ENCODE measurements at places on chromosomes 5 and 9. TPM values are rescaled to one million over a fixed set of nuclear protein-coding genes. Genes with fewer than 3 reads are reported as not detected.

POC5 gene
- 9.1 TPM for total RNA-seq

SH3GLB2 gene
- total RNA-seq: 88.4 TPM

ITGA2 gene
- total RNA-seq: 17.7 TPM

RAI14 gene
- 79.6 TPM for total RNA-seq

ADGRD2 gene
- not detected for total RNA-seq

DNA sequence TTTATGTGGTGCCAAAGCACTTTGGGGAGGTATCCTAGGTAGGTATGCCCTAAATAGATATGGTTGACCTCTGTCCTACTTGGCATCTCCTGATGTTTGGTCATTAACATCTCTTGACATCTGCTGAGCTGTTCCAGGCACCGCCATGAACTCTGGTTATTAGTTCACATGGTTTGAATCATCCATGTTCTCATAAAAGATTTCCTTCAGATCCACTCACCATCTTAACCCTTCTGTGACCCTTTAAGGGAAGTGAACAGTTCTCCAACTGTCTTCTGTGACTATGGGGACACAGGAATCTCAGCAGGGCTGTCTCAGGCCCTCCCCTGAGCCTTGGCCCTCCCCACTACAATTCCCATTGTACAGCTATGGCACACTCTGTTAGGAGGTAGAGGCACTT, 167.7 kb downstream of the CDH6 start:
- H3K27me3 ChIP-seq: no peaks in the 10 kb centered on the region
- H3K27ac ChIP-seq: no peak overlapping the region
- no peaks in the 10 kb centered on the region for H3K36me3 ChIP-seq
- DNase-seq: no peak
- no peaks in the 10 kb centered on the region for H3K4me1 ChIP-seq
- no peak overlapping the region for H3K4me3 ChIP-seq

DNA sequence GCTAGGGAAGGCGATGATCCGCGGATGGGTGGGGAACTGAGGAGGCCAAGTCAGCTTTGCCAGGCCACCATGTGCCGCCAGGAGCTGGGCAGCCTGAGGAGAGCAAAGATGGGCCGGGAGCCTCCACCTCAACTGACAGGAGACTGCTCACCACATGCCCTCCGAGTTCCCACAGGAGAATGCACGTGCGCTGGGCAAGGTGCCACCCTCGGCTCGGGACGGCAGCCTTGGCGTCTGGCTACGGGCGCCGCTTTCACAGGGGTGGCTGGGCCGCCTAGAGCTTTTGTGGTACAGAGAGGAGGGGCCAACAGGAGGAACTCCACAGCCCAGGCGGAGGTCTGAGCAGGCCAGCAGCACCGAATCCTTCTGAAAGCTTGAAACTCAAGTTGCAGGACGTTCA, 5.3 kb upstream of the TBC1D9B start:
- no peaks in the 10 kb centered on the region for H3K36me3 ChIP-seq
- no peak for DNase-seq
- H3K4me1 ChIP-seq: peaks cover 17% of the 10 kb centered on the region
- no peaks in the 10 kb centered on the region for H3K27me3 ChIP-seq
- no peak overlapping the region for H3K27ac ChIP-seq
- no peak overlapping the region for H3K4me3 ChIP-seq

DNA sequence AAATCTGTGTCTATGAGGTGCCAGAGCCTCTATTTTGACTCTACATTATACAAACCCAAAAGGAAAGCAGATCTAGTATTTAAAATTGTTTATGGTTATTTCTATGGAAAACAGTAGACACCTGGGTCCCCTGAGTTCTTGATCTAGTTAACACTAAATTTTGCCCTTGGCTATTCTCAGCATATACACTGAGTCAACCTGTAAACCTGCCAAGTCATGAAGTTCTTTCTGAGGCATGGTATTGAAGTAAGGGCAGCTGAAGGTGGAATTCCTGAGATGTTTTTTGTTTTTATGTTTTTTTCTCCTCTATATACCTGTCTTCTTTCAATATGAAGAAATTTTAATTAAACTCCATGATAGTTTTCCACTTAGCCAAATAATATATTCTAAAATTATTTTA, 120.2 kb downstream of the PDE4D start:
- no peaks in the 10 kb centered on the region for H3K27me3 ChIP-seq
- H3K27ac ChIP-seq: no peak overlapping the region
- H3K4me3 ChIP-seq: no peak overlapping the region

- no peak overlapping the region for H3K27ac ChIP-seq
- no peaks in the 10 kb centered on the region for H3K27me3 ChIP-seq
- DNase-seq: no peak
- no peaks in the 10 kb centered on the region for H3K4me1 ChIP-seq
- no peaks in the 10 kb centered on the region for H3K36me3 ChIP-seq
- no peak overlapping the region for H3K4me3 ChIP-seq
Observed at GRCh38 chr5:60613826-60614225, 86.1 kb downstream of the DEPDC1B start.

DNA sequence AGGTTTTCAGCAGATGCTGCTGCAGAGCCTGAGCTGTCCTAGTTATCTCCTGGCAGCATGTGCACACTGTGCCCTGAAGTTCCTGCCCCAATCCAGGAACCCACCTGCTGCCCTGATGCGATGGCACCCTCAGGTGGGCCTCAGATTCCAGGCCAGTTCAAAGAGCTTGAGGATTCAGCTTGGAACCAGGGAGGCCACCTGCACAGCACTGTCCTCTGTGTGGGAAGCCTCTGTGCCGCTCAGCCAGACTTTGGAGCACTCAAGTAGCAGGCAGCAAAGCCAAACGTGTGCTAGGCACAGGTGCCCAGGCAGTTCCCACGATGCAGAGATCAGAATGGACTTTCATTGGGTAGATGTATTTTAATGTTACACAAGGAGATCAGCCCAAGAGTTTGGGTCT, 132.8 kb upstream of the RAPGEF1 start:
- H3K4me1 ChIP-seq: peaks cover 4% of the 10 kb centered on the region
- H3K27ac ChIP-seq: no peak overlapping the region
- no peaks in the 10 kb centered on the region for H3K27me3 ChIP-seq
- H3K4me3 ChIP-seq: no peak overlapping the region
- no peaks in the 10 kb centered on the region for H3K36me3 ChIP-seq

- peaks cover 12% of the 10 kb centered on the region for H3K36me3 ChIP-seq
- no peak overlapping the region for H3K27ac ChIP-seq
- peaks cover 8% of the 10 kb centered on the region for H3K4me1 ChIP-seq
- H3K4me3 ChIP-seq: no peak overlapping the region
- H3K27me3 ChIP-seq: no peaks in the 10 kb centered on the region
- no peak for DNase-seq
Observed at GRCh38 chr9:100448266-100448665, 21.3 kb downstream of the MSANTD3 start.

- H3K27me3 ChIP-seq: no peaks in the 10 kb centered on the region
- H3K36me3 ChIP-seq: no peaks in the 10 kb centered on the region
- H3K4me1 ChIP-seq: no peaks in the 10 kb centered on the region
- no peak overlapping the region for H3K27ac ChIP-seq
- H3K4me3 ChIP-seq: no peak overlapping the region
- DNase-seq: no peak
Observed at GRCh38 chr5:101977729-101978345, 318.2 kb downstream of the SLCO4C1 start.

- no peaks in the 10 kb centered on the region for H3K36me3 ChIP-seq
- no peaks in the 10 kb centered on the region for H3K27me3 ChIP-seq
- peaks cover 5% of the 10 kb centered on the region for H3K4me1 ChIP-seq
- no peak for DNase-seq
Observed at GRCh38 chr9:16214677-16215352, 655.7 kb downstream of the BNC2 start.

- DNase-seq: no peak
- H3K4me1 ChIP-seq: peaks cover 3% of the 10 kb centered on the region
- H3K36me3 ChIP-seq: peaks cover 64% of the 10 kb centered on the region
Observed at GRCh38 chr5:34826347-34826746, 12.6 kb upstream of the TTC23L start.

DNA sequence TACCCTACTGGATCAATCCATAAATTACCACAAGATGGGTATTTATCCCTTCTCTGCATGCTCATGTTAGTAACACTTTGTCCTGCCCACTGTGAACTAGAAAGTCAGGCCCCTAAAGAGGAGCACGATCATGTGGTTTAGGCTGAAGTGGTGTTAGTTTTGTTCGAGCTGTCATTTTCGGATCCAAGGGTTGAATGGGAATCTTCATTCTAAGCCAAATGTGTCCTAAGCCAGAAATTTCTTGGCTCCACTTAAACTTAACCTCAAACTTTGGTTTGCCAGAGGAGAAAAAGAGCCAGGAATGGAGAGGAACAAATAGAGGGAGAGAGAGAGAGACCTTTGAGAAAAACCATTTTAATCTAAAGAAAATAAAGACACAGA, 837.7 kb upstream of the ZNF608 start:
- H3K36me3 ChIP-seq: no peaks in the 10 kb centered on the region
- DNase-seq: no peak
- H3K27me3 ChIP-seq: no peaks in the 10 kb centered on the region
- H3K27ac ChIP-seq: no peak overlapping the region

- DNase-seq: no peak
- H3K4me3 ChIP-seq: no peak overlapping the region
- H3K36me3 ChIP-seq: no peaks in the 10 kb centered on the region
- no peaks in the 10 kb centered on the region for H3K4me1 ChIP-seq
- H3K27me3 ChIP-seq: no peaks in the 10 kb centered on the region
Observed at GRCh38 chr5:136726506-136726905, 361.2 kb upstream of the TRPC7 start.

- H3K36me3 ChIP-seq: no peaks in the 10 kb centered on the region
- no peaks in the 10 kb centered on the region for H3K27me3 ChIP-seq
- peaks cover 9% of the 10 kb centered on the region for H3K4me1 ChIP-seq
- H3K27ac ChIP-seq: no peak overlapping the region
Observed at GRCh38 chr5:74152625-74153254, 487.8 kb downstream of the ENC1 start.

- no peak overlapping the region for H3K4me3 ChIP-seq
- no peak overlapping the region for H3K27ac ChIP-seq
- H3K27me3 ChIP-seq: no peaks in the 10 kb centered on the region
- peaks cover 3% of the 10 kb centered on the region for H3K4me1 ChIP-seq
- no peak for DNase-seq
Observed at GRCh38 chr5:168219515-168220410, 71.7 kb upstream of the WWC1 start.

DNA sequence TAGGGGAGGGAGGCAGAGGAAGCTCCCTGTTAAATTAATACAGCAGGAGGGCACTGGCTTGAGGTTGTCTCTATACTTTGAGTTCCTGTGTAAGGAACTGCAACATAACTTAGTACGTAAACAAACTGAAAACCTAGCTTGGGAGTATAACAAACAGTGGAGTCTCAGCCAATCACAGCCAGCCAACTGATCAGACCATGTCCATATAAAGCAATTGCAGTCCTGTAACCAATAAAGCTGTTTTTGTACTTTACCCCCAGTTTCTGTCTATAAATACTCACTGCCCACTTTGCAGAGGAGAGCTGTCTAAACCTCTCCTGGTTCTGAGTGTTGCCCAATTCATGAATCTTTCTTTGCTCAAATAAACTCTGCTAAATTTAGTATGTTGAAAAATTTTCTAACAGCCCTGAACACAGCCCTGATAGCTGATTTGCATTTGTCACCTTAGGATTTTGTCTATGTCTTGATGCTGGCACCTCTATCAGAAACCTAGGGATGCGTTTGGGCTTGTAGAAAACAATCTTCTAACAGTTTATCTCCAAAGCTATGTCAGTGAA, 39.9 kb downstream of the GDNF start:
- no peaks in the 10 kb centered on the region for H3K4me1 ChIP-seq
- H3K27me3 ChIP-seq: no peaks in the 10 kb centered on the region

DNA sequence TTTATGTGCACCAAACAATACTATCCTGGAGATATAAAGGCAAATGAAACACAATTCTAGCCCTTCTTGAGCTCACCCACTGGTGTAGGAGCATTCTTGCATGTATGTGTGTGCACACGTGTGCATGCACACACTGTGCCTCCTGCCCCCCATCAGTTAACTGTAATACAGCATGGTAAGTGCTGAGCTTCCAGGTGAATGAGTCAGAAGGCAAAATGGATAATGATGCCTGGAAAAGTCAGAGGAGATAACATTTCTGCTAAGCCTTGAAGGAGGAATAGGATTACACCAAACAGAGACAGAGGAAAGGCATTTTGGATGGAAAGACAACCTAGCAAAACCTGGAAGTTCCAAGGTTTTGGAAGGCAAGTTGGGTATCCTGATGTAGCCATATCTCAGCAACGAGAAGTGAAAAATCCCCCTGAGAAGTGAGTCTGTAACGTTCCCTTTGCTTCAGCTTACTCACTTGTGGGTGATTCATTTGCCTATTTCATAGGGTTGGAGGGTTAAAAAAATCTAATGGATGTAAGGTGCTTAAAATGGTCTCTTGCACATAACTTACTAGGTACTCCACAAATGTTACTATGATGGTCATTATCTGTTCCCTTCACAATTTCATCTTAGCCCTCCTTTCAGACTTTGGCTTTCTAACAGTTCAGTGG, 101.4 kb upstream of the STC2 start:
- H3K27ac ChIP-seq: no peak overlapping the region
- H3K4me1 ChIP-seq: no peaks in the 10 kb centered on the region
- DNase-seq: no peak
- H3K4me3 ChIP-seq: no peak overlapping the region

DNA sequence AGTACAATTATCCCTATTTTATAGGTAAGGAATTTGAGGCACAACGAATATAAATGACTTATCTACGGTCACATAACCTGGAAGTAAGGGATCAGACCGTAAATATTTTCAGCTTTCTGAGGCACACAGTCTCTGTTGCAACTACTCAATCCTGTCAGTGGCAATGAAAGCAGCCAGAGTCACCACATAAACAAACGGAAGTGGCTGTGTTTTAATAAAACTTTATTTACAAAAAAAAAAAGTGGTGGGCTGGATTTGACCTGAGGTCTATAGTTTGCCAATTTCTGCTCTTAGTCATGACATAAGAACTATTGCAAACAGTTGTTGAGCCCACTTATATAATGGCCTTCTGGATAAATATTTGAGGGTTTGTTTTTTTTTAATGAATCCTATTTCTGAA, 29.6 kb downstream of the ZNF366 start:
- H3K4me3 ChIP-seq: no peak overlapping the region
- no peaks in the 10 kb centered on the region for H3K27me3 ChIP-seq
- H3K27ac ChIP-seq: no peak overlapping the region
- no peak for DNase-seq

GRCh38 chr5:169831331-169831730, 149.0 kb downstream of the INSYN2B start:
- H3K27ac ChIP-seq: no peak overlapping the region
- no peaks in the 10 kb centered on the region for H3K36me3 ChIP-seq

DNA sequence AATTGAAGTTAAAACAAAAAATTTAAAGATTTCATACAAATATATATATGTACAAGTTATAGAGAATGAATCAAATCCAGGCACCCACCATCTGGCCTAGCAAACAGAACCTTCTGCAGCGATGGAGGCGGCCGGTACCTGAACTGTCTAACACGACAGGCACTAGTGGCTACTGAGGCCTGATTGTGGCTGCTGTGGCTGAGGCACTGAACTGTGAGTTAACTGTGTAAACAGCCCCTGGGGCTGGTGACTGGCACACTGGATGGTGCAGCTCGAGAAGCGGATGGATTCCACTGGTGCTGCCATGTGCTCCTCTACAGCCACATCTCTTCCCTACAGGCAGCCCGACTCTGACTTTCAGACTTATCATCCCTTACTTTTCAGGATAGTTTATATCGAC, 82.4 kb downstream of the RAPGEF1 start:
- peak overlapping the region; percentile 18 for H3K27ac ChIP-seq
- H3K36me3 ChIP-seq: no peaks in the 10 kb centered on the region
- H3K27me3 ChIP-seq: no peaks in the 10 kb centered on the region
- no peak overlapping the region for H3K4me3 ChIP-seq
- peaks cover 53% of the 10 kb centered on the region for H3K4me1 ChIP-seq

GRCh38 chr5:107887166-107887943, 216.6 kb upstream of the EFNA5 start:
- no peaks in the 10 kb centered on the region for H3K4me1 ChIP-seq
- no peaks in the 10 kb centered on the region for H3K27me3 ChIP-seq
- DNase-seq: no peak
- no peak overlapping the region for H3K27ac ChIP-seq
- no peak overlapping the region for H3K4me3 ChIP-seq
